ENCODE measurements at places on chromosomes 2 and 18. TPM values are rescaled to one million over a fixed set of nuclear protein-coding genes. Genes with fewer than 3 reads are reported as not detected.
A peak's percentile ranks its signal among the peaks of the same experiment; 100 is the strongest.

GKN2 gene
- total RNA-seq: not detected

TUBA4B gene
- not detected for total RNA-seq

DNA sequence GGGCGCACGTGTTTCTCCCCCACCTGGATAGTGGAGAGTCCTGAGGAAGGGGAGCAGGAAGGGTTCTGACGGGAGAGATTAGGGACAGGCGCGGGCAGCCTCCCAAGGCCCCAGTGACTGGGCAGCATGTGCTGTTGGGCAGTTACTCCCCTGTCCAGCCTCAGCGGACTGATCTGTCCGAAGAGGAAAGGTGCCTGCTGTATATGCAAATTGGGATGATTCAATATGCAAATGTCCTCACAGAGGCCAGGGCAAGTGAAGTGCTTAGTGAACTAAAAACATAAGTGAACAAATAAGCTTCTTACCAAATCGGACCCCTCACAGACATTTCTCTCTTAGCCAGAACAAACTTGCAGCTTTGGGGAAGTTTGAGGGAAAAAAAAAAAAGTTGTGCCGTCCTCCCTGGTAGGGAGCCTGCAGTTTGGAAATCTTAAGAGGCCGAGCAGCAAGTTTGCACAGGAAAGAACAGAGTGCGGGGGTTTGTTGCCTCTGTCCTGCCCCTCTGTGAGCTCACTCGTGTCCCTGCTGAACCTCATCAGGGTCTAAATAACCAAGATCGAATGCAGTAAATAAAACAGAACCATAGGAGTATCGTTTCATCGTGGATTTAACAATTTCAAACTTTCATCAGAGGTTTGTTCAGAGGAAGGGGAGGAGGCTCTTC is 141.4 kb downstream of the KCTD1 start:
- no peak overlapping the region for H3K4me3 ChIP-seq
- no peak for DNase-seq
- H3K27me3 ChIP-seq: no peaks in the 10 kb centered on the region
- H3K36me3 ChIP-seq: no peaks in the 10 kb centered on the region

DNA sequence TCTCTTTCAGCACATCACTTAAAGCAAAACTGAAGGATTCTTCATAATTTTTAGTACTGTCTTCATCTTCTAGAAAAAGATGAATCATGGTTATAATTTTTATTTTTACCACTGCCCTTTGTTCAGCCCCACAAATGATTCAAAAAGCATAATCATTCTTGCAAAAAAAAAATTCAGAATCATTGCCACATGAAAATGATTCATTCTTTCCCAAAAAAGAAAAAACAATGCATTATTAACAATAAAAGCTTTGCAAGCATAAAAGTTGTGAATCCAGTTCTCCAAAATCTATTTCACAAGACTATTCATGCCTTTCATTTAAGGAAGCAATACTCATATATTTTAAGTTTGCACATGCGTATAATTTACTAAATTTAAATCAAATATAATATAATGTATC is 204.8 kb downstream of the RBM43 start:
- no peaks in the 10 kb centered on the region for H3K36me3 ChIP-seq
- no peaks in the 10 kb centered on the region for H3K27me3 ChIP-seq
- H3K4me1 ChIP-seq: no peaks in the 10 kb centered on the region

DNA sequence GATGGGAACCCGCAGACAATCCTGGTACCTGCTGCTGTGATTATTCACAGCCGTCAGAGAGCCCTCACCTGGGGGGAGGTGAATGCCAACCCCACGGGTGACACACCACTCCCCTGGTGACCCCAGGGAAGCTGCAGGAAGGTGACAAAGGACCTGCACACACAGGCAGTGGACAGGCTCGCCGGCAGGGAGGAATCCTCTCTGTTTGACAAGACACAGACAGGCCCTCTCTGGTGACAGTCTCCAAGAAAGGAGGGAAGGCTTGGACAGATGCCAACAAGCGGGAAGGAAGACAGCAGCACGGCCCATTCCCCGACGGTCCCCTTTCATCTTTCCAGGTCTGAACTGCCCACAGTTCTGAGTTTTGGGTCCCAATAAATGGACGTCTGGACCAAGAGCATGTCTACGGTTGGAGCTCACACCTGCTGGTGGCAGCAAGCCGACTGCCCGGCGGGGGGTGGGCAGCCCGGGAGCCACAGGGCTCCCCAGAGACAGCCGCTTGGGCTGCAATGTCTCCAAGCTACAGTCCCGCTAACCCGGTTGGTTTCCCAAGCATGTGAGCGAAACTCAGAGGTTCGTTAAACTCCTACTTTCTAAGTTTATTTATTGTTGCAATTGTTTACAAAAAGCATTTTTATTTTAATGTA is 31.8 kb downstream of the HDAC4 start:
- no peak for DNase-seq
- no peak overlapping the region for H3K27ac ChIP-seq
- no peaks in the 10 kb centered on the region for H3K27me3 ChIP-seq
- no peaks in the 10 kb centered on the region for H3K4me1 ChIP-seq
- no peak overlapping the region for H3K4me3 ChIP-seq

DNA sequence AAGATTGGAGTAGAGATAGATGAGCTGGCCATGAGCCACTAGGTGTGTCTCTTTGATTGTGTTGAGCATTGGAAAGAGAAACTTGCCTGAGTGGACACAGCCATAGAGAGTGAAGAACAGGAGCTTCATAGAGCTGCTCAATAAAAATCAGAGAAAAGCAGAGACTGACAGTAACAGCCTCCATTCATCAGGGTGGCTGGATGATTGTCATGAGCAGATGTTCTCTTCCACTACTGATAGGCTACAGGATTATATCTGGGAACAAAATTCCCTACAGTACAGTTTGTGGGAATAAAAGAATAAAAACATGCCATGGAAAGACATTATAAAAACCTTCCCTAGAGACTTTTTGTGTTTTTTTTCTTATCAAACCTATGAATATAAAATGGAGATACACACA is 404.8 kb upstream of the ACVR2A start:
- H3K36me3 ChIP-seq: no peaks in the 10 kb centered on the region
- H3K27ac ChIP-seq: no peak overlapping the region
- DNase-seq: no peak

DNA sequence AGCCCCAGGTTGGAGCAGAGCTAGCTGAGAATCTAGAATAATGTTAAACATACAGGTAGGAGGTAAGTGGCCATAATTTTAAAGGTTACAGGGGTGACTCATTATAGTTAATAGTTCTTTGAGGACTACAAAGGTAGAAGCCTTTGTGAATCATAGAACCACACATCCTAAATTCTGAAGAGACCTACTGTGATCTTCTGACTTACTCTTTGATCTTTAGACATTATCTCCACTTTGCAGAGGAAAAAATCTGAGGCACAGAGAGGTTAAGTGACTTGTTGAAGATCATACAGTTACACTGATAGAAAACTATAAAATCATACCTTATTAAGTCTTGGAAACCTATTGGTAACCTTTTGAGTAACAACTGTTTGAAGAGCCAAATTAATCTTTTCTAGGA is 1051.3 kb upstream of the NRXN1 start:
- no peaks in the 10 kb centered on the region for H3K27me3 ChIP-seq
- no peak overlapping the region for H3K4me3 ChIP-seq
- no peak for DNase-seq

DNA sequence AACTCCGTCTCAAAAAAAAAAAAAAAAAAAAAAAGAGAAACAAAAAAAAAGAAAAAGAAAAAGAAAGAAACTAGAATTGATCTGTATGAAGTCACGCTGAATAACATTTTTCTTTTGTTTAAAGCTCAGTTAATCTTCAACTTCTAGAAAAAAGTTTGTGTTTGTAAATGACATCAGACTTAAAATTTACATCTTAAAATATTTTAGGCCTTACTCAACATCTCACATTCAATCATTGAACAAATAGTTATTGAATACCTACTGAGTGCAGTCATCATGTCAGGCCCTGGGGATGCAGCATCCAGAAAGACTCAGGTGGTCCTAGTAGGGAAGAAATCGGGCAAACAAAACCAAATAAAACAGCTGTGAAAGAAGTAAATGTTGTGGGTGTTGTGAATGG is 292.3 kb upstream of the FANCL start:
- no peak for DNase-seq
- no peak overlapping the region for H3K4me3 ChIP-seq
- H3K27me3 ChIP-seq: no peaks in the 10 kb centered on the region
- H3K36me3 ChIP-seq: no peaks in the 10 kb centered on the region

DNA sequence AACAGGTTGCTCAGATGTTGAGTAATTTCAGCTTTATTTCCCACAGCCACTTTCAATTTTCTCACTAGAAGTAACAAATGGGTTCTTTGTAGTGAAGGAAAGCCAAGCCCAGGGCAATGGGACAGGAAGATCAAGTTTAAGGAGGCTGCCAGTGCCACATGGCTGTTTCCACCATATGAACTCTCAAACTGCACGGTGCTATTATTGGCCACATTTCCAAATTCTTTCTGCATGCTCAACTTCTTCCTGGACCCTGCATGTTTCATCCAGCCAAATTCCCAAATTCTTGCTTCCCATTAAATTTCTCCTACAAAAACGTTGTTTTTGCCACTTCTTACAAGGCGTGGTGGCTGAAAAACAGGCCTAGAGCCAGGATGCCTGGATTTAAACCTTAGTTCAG is 193.3 kb upstream of the SPHKAP start:
- H3K27me3 ChIP-seq: peaks cover 38% of the 10 kb centered on the region
- H3K27ac ChIP-seq: no peak overlapping the region
- peaks cover 3% of the 10 kb centered on the region for H3K4me1 ChIP-seq
- no peak overlapping the region for H3K4me3 ChIP-seq
- DNase-seq: no peak

DNA sequence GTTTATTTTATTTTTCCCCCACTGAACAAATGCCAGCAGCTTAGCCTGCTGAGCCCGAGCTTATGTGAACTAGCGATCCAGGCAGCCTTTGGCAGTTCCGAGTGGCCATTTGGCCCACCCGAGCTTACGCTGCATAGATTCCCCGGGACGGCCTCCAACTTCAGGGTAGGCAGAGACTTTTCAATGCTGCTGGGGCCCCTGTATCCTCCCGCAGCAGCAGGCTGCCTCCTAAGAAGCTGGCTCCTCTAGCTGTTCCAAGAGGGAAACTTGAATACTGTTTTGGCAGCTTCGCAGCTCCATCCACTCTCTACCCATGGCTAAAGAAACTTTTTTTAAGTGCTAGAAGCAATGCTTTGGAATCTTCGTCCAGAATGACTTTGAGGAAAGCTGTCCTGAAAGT is 295.2 kb downstream of the SS18 start:
- H3K4me1 ChIP-seq: no peaks in the 10 kb centered on the region
- H3K27ac ChIP-seq: no peak overlapping the region
- H3K36me3 ChIP-seq: no peaks in the 10 kb centered on the region
- no peak overlapping the region for H3K4me3 ChIP-seq

DNA sequence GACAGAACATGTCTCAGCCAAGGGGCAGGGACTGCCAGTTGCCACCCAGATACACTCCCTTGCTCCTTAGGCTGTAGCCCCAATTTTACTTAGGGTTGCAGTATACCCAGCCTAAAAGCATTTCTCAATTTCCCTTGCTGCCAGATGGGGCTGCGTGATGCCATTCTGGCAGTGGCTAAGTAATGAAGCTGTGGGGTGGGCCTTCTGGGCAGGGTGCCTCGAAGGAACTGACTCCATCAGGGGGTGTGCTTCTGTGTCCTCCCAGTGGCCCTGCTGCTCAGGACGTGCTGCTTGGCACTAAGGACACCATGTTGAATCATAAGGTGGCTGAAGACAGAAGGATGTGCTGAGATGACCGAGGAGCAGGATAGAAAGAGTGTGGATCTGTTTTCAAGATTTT is 74.2 kb downstream of the VWA3B start:
- H3K4me3 ChIP-seq: no peak overlapping the region
- no peak overlapping the region for H3K27ac ChIP-seq
- H3K27me3 ChIP-seq: no peaks in the 10 kb centered on the region
- peak; percentile 29 for DNase-seq

- H3K4me1 ChIP-seq: peaks cover 4% of the 10 kb centered on the region
- peak overlapping the region; percentile 99 for H3K27ac ChIP-seq
- no peak overlapping the region for H3K4me3 ChIP-seq
- H3K27me3 ChIP-seq: peaks cover 100% of the 10 kb centered on the region
- no peak for DNase-seq
- H3K36me3 ChIP-seq: no peaks in the 10 kb centered on the region
Observed at GRCh38 chr2:133600266-133600928, 32.1 kb upstream of the NCKAP5 start.

DNA sequence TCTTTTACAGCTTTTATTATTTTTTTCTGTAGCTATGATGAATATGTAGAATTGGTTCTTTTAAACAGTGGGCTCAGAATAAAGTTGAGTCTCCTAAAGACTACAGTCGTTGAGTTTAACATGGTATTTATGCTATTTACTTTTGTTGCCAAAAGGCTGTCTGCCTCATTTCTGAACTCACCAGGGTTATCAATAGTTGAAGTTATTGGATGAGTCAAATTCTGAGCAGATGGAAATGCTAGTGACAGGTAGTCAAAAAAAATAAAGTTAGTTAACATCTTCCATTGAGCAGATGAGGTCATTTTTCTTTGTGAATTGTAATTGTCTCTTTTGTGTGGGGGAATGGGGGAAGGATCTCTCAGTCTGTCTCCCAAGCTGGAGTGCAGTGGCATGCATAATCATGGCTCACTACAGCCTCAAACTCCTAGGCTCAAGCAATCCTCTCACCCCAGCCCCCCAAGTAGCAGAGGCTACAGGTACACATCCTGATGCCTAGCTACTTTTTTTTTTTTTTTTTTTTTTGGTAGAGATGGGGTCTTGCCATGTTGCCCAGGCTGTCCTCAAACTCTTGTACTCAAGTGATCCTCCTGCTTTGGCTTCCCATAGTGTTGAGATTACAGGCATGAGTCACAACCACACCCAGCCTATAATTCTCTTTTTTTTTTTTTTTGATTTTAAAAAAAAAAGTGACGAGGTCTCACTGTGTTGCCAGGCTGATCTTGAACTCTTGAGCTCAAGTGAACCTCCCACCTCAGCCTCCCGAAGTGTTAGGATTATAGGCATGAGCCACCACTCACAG is 8.9 kb downstream of the PAPOLG start:
- no peaks in the 10 kb centered on the region for H3K27me3 ChIP-seq
- no peak overlapping the region for H3K27ac ChIP-seq
- H3K4me1 ChIP-seq: no peaks in the 10 kb centered on the region
- H3K4me3 ChIP-seq: no peak overlapping the region
- DNase-seq: no peak
- peaks cover 91% of the 10 kb centered on the region for H3K36me3 ChIP-seq

- H3K36me3 ChIP-seq: no peaks in the 10 kb centered on the region
- no peaks in the 10 kb centered on the region for H3K27me3 ChIP-seq
- no peak for DNase-seq
- no peak overlapping the region for H3K27ac ChIP-seq
- H3K4me3 ChIP-seq: no peak overlapping the region
Observed at GRCh38 chr2:18522484-18523146, 37.8 kb downstream of the RDH14 start.

DNA sequence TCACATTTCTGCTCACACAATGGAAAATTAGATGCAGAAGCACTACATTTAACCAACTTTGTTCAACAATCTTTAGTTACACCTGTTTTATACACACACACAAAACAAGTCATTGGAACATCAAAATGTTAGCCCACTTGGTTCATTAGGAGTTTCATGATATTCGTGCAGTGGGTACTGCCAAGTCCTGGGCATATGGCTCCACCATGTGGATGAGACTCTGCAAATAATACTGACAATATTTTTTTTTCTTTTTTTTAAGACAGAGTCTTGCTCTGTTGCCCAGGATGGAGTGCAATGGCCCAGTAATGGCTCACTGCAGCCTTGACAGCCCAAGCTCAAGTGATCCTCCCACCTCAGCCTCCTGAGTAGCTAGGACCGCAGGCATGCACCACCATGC is 34.5 kb upstream of the GRB14 start:
- no peak for DNase-seq
- no peaks in the 10 kb centered on the region for H3K4me1 ChIP-seq
- H3K4me3 ChIP-seq: no peak overlapping the region
- H3K27me3 ChIP-seq: no peaks in the 10 kb centered on the region
- no peaks in the 10 kb centered on the region for H3K36me3 ChIP-seq

GRCh38 chr2:157075924-157076323 is 181.6 kb upstream of the GALNT5 start:
- DNase-seq: no peak
- H3K36me3 ChIP-seq: no peaks in the 10 kb centered on the region
- no peaks in the 10 kb centered on the region for H3K27me3 ChIP-seq
- no peaks in the 10 kb centered on the region for H3K4me1 ChIP-seq
